Tongue (tissue), 3 donors: ENCODE measurements at places on chromosomes 13 and 19. TPM values are rescaled to one million over a fixed set of nuclear protein-coding genes. Genes with fewer than 3 reads are reported as not detected.

GRCh38 chr19:42521346-42522030 lies 6.8 kb downstream of the CEACAM1 start:
- DNase-seq: no peak

The ABHD13 gene
- 13.1 TPM for total RNA-seq

DNA sequence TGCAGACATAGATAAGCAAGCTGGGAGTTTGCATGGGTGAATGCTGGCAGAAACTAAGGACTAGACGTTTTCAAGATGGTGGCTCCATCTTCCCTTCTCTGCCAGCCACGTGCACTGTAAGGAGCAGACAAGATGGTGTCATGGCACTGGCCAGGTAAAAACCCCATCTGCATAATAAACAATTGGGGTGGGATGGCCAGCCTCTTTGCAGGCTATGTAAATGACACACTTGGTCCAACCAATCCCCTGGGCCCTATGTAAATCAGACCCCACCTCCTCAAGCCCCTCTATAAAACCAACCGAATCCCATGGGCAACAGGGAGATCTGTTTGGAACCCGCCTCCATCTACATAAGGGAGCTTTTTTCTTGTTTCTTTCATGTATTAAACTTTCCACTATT lies 2.4 kb upstream of the OR7A5 start:
- DNase-seq: no peak

- no peak for DNase-seq
Observed at GRCh38 chr19:32255536-32256295, 89.7 kb upstream of the ZNF507 start.

DNA sequence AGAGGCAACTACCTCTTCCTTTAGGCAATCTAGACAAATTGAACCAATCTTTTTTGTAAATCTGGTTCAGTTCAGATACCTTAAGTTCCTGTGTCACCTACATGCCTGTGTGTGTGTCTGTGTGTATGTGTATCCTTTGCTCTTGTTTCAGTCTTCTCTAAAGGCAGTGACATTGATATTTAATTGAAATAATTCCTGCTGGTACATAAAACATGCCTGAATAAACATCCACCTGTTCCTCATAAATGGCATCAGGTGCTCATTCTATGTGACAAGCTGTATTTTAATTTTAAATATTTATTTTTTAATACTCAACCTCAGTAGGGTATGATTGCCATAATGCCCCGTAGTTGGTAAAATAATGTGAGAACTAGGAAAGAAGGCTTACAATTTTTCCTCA lies 1606.4 kb upstream of the PRR20A start:
- no peak for DNase-seq

GRCh38 chr19:4181053-4181508 lies 1.3 kb downstream of the SIRT6 start:
- DNase-seq: no peak

The LYL1 gene
- 4.2 TPM for total RNA-seq

The CEACAM8 gene
- not detected for total RNA-seq

The NLRP7 gene
- total RNA-seq: not detected

DNA sequence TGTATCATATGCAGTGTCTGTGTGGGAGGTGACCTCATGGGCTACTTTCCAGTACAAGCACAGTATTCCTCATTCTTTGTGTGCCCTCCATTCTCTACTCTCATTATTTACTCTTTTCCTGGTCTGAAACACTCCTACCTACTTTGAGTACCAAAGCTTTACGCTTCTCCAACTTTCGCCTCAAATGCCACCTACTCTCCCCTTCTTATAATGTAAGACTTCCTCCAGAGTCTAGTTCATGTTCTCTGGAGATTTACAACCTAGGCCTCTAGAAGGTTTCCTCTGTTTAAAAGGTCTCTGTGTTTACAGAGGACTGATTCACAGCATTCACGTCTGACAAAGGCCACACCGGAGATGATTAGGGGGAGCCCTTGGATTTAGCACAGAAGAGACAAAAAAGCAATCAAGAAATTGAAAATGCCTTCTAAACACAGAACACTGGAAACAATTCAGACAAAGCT lies 302.0 kb downstream of the KLF12 start:
- no peak for DNase-seq

The PNMA8C gene
- 0.41 TPM for total RNA-seq

The PRKCSH gene
- total RNA-seq: 86.7 TPM

- DNase-seq: no peak
Observed at GRCh38 chr19:55091955-55092354, 16.3 kb downstream of the EPS8L1 start.

DNA sequence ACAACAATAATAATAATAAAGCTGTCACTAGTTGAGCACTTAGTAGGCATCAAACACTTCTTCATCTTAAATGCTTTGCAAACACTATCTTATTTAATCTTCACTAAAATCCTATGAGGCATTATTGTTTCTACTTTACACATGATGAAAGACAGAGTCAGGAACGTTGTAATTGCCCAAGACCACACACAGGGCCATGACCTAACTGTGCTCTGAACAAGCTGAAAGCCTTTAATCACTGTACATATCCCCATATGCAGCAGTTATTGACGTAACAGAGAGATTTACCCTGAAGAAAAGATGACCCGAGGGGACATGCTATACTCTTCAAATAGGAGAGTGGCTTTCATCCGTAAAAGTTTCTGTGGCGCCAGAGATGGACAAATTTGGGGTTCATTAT lies 53.0 kb downstream of the SACS start:
- peak; percentile 53 for DNase-seq

The LILRB1 gene
- 0.51 TPM for total RNA-seq

DNA sequence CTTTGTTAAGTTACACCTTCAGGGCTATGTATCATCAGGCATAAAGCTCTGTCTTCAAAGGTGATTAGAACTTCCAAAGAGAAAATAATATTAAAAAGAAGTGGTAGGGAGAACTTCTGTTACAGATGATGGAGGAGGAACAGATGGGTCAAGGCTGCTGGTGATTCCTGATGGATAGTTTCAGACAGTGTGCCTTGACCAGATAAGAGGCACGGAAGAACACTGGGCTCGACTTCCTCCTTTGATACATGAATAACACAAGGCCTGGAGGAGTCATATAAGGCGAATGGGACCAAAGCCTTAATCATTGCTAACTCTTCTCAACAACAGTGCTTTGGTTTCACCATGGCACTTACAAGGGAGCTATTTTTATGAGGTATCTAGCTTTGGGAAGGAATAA lies 128.1 kb upstream of the RXFP2 start:
- DNase-seq: no peak

- no peak for DNase-seq
Observed at GRCh38 chr19:7832781-7833180, 2.8 kb downstream of the EVI5L start.

The OR7C1 gene
- total RNA-seq: 0.31 TPM

DNA sequence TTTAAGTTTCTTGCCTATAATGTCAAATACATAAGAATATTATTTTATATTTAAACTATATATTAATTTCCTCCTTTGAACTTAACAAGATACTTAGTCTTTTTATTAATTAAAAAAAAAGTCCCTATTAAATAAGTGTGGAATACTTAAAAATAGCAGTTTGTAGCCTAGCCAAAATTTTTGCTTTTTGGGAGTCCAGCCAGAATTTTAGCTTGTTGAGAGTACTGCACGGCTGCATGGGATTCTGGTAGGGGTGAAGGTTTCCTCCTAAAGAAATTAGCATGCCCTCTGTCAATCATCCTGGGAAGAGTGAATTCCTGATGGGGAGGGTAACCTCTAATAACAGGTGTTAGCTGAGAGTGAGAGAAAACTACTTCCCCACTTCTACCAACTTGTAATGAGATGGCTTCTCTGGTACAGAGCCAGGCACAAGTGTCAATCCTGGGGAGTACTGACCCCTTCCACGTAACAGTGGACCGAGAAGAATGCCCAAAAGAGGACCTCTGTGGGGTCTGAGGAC lies 195.7 kb downstream of the SPRY2 start:
- DNase-seq: peak; percentile 44

GRCh38 chr13:36158611-36159010 lies 27.4 kb upstream of the DCLK1 start:
- DNase-seq: no peak

GRCh38 chr13:97266772-97267417 lies 44.8 kb downstream of the MBNL2 start:
- no peak for DNase-seq

GRCh38 chr13:30477346-30478195 lies 11.8 kb upstream of the HMGB1 start:
- DNase-seq: peak; percentile 52

DNA sequence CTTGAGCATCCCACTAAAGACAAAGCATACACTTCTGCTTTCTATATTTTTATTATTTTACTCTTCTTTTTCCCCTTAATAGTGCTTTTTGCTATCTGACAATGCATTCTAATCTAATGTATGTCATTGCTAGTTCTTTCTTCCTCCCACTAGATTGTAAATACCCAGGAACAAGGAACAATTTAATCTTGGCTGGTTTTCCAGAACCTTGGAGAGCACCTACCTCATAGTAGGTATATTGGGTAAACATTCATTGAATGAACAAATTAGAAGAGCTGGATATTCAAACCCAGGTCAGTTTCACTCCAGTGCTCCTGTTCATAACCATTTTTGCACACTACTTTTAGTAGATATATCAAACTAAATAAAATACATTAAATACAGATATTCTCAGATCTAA lies 1617.6 kb upstream of the SLC10A2 start:
- no peak for DNase-seq

GRCh38 chr19:15696654-15697194 lies 23.8 kb downstream of the CYP4F12 start:
- DNase-seq: no peak

The ZNF20 gene
- total RNA-seq: 1.6 TPM

DNA sequence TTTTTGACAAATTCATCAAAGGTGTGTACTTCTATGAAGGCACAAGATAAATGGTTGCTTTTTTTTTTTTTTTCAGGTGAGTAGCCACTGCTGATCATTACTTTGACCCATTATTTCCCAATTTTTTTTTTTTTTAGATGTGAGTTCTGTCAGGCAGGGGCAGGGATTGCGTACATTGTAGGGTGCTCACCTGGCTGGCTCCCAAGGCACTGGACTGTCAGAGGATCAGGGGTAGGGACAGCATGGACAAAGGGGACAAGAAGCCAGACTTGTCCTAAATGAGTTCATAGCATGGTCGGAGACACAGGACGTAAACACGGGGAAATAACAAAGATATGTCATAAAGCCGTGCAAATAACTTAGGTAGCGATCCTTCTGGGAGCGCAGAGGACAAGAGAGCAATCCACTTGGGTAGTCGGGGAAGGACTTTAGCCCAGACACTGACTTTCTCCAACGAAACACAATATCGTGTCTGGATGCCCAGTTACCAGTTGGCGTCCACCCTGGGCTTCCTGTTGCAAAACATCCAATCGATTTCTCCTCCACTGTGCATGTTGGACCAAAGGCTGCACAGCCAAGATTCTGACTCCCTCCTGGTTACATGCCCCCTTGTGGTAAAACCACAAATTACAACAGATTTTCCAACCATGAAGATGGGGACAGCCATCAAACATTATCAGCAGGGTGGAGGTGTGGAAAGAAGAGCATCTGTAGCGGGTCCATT lies 27.5 kb upstream of the KATNAL1 start:
- DNase-seq: no peak

GRCh38 chr13:102807699-102808098 lies 8.8 kb downstream of the BIVM start:
- DNase-seq: no peak

- DNase-seq: no peak
Observed at GRCh38 chr19:45395821-45396617, 8.8 kb downstream of the PPP1R13L start.

- no peak for DNase-seq
Observed at GRCh38 chr19:18886972-18887371, 9.0 kb downstream of the CERS1 start.

The URAD gene
- not detected for total RNA-seq

The PSG2 gene
- total RNA-seq: not detected

DNA sequence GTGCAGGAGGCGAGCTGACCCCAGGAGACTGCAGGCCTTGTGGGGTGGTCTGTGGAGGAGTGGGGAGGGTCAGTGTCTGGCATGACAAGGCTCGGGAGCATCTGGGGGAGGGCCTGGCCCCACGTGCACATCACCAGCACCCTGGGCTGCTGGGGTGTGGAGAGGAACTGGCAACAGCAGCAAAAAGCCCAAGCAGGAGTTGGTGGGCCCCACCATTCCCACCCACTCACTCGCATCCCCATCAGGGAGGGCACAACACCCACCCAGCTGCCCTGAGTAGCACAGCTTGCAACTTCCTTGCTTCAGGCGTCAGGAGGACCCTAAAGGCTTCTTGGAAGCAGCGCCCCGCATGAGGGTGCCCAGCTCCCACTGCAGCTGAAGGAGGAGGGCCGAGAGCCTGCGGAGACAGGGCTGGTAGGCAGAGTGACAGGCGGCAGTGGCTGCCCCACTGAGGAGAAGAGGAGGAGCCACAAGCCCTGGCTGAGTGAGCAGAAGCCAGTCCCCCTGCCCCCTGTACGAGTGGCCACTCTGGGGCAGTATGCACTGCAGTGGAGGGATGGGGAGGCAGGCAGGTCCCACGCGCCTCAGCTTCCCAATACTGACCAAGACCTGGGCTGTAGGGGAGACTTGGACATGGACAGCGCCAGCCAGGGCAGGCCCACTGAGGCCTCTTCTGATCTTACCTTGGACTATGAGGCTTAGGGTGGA lies 26.5 kb downstream of the ELL start:
- DNase-seq: no peak

DNA sequence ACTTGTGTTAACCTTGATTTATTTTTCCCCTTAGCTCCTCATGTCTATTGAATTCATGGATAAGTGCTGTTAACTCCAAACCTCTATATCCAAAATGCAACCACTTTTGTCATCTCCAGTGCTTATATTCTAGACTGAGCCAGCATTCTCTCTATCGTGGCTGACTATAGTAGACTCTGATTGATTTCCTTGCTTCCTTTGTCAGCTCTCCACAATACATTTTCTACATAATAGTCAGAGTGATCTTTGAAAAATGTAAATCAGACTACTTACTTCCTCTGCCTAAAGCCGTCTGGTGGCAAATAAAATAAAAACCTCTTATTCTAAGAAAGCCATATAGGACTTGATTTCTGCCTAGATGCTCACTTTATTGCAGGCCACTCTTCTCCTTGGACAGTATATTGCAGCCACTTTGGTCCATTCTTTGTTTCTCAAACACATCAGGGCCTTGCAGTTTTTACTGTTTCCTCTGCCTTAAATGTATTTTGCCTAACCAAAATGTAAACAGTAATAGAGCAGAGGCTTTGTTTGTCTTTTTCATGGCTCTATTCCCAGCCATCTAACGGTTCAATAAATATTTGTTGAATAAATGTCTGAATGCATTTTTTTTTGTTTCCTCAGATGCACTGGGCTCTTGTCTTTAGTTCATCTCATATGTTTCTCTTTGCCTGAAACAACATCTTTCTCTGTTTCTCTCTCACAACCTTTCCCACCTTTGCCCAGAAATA lies 243.6 kb upstream of the CSNK1A1L start:
- DNase-seq: peak; percentile 36

- no peak for DNase-seq
Observed at GRCh38 chr19:1862424-1863327, 703 bp downstream of the KLF16 start.

The ARL11 gene
- total RNA-seq: 0.92 TPM
